ENCODE measurements at places on chromosomes 16 and 17.

GRCh38 chr16:17219991-17220390 is 250.8 kb downstream of the XYLT1 start:
- no peak for DNase-seq

GRCh38 chr17:78566947-78567346 is 10.2 kb downstream of the DNAH17 start:
- no peak for DNase-seq

DNA sequence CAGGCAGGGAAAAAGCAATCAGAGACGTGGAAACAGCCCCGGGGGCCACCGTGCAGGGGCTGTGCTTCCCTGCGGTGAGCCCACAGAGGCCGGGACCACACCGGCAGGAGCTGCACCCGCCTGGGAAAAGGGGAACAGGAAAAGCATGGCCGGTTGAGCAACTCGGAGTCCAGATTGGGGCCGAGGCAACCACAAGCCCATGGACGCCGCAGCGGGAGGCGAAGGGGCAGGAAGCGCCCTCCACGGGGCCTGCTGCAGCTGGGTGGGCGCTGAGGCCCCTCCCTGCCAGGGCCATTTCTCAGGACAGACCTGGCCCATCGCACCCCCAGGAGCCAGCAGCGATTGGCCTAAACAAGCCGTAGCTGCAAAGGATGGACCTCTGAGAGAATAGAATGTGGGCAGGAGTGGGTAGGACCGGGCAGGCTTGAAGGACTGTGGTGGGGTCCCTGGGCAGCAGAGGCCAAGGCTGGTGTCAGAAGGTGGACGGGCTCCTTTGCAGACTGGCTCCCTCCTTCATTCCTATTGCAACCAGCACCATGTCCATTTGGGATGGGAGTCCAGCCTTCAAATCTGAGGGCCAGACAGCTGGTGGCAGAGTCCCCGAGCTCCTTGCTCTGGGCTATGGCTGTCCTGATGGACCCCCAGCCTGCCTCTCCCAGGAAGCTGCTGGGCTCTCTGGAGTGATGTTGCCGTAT is 30.4 kb downstream of the COX4I1 start:
- no peak for DNase-seq

DNA sequence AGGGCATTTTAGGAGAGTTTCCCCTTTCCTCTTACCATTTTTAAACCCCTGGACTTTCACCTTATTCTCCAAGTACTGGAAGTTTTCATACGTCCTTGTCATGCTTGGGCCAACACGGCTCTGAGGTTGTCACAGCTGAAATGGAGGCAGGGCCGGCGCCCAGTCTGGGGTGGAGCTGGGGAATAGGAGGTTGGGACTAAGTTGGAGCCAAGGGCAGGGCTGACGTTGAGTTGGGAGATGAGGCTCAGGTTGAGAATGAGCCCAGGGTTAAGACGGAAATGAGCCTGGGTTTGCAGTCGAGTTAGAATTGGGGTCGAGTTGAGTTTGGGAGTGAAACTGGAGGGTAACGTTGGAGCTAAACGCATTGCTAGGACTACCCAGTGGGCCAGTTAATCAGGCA is 1.3 kb downstream of the CLEC10A start:
- no peak for DNase-seq

DNA sequence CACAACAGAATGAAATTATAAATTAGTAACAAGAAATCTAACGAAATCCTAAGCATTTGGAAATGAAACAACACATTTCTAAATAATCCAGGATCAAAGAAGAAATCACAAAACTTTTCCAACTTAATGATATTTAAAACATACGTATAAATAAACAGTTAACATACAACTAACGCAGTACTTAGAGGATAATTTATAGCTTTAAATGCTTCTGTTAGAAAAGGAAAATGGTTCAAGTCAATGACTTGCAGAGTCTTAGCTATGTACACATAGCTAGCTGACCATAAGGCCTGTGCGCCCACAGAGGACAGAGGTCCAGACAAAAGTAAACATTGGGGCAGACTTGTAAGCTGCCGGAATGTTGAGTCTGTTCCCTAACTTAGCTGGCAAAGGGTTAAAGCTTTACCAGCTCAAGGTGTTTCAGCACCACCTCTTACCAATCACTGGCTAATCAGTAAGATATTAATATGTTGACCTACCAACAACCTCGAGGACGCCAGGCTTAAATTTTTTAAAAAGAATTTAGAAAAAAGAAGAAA is 84.6 kb downstream of the PARN start:
- no peak for DNase-seq

GRCh38 chr17:78804777-78805176 is 22.7 kb upstream of the CYTH1 start:
- DNase-seq: no peak

- no peak for DNase-seq
Observed at GRCh38 chr17:29617481-29618271, 5.0 kb downstream of the CORO6 start.

GRCh38 chr16:88308441-88309173 is 74.2 kb upstream of the ZNF469 start:
- no peak for DNase-seq

DNA sequence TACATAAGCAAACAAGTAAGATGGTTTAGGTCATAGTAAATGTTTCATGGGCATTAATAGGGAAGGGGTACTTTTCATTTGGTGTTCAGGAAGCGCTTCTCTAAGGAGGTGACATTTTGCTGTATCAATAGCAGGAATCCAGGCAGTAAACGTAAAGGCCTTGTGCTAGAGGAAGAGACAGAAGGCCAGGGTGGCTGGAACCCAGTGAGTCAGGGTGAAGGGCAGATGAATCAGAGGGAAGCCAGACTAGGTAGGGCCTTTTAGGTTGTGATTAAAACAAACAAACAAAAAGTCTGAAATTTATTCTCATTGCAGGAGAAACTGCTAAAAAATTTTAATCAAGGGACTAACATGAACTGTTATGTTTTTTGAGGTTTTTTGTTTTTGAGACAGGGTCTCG is 6.5 kb downstream of the BMERB1 start:
- DNase-seq: no peak

- DNase-seq: no peak
Observed at GRCh38 chr16:52296076-52296475, 250.9 kb downstream of the TOX3 start.

DNA sequence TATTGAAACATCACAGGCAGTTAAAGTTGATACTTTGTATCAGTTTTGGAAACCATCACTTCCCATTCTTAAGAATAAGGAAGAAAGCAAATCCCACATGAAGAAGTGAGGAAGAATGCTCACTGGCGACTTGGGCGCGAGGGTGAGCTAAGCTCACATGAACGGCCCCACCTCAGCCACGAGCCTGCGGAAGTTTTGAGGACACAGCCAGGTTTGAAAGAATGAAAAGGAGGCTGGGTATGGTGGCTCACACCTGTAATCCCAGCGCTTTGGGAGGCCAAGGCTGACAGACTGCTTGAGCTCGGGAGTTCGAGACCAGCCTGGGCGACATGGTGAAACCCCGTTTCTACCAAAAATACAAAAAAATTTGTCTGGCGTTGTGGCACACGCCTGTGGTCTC is 110.3 kb upstream of the CHMP6 start:
- no peak for DNase-seq

DNA sequence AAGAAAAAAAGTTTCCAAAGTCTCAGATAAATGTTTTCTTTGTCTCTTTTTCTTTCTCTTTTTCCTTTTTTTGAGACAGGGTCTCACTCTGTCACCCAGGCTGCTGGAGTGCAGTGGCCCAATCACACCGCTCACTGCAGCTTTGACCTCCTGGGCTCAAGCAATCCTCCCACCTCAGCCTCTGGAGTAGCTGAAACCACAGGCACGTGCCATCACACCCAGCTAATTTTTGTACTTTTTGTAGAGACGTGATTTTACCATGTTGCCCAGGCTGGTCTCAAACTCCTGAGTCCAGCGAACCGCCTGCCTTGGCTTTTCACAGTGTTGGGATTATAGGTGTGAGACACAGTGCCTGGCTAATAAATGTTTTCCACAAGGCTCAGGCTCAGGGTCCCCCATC is 53.3 kb upstream of the KSR1 start:
- DNase-seq: no peak

GRCh38 chr17:46192439-46193150 is 634 bp downstream of the KANSL1 start:
- DNase-seq: no peak

GRCh38 chr17:7329997-7330637 is 982 bp upstream of the NEURL4 start:
- DNase-seq: no peak

GRCh38 chr16:77233799-77234519 is 34.8 kb downstream of the SYCE1L start:
- DNase-seq: no peak

DNA sequence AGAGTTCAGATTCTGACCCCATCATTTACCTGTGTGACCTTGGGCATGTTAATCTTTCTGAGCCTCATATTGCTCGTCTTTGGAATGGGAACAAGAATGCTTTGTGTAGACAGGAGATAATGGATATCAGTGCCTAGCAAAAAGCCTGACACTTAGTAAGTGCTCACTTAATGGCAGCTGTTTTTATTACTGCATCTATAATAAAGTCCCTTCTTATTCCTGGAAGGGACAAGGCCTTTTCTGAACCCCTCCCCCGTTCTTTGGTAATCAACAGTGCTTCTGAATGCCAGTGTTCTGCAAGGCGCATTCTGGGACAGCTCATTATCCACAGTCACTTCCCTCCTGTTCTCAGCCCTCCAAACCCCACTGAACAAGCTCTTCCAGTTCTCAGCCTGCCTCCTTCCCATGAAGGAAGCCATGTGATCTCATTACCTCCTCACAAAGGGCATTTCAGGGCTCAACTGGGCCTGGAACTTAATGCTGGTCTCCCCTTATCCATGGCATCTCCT is 25.1 kb upstream of the SUPT4H1 start:
- no peak for DNase-seq

DNA sequence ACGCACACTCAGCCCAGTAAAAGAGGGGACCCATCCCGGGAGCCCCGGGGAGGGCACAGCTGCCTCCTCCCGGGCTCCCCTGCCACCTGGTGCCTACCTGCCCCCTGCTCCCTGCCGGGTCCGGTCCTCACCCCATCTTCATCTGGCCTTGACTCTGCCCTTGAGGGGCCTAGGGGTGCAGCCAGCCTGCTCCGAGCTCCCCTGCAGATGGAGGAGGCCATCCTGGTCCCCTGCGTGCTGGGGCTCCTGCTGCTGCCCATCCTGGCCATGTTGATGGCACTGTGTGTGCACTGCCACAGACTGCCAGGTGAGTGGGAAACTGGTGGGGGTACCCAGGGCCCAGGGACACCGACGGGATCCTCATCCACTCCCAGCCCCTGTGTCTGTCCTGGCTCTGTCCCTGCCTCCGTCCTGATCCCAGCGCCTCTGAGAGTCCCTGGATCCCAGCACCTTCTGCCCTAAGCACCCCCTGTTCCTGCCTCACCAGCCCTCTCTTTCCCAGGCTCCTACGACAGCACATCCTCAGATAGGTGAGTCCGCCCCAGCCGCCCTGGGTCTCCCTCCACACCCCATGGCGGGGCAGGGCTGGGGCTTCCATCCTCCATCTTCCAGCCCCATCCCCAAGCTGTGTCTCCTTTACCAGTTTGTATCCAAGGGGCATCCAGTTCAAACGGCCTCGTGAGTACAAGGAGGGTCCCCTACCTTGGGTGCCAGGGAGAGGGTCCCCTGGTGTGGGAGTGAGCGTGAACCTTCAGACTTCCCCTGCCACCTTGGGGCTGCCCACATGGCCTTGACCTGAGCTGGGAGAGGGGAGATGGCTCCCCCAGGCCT is 574 bp downstream of the LAT start:
- no peak for DNase-seq

DNA sequence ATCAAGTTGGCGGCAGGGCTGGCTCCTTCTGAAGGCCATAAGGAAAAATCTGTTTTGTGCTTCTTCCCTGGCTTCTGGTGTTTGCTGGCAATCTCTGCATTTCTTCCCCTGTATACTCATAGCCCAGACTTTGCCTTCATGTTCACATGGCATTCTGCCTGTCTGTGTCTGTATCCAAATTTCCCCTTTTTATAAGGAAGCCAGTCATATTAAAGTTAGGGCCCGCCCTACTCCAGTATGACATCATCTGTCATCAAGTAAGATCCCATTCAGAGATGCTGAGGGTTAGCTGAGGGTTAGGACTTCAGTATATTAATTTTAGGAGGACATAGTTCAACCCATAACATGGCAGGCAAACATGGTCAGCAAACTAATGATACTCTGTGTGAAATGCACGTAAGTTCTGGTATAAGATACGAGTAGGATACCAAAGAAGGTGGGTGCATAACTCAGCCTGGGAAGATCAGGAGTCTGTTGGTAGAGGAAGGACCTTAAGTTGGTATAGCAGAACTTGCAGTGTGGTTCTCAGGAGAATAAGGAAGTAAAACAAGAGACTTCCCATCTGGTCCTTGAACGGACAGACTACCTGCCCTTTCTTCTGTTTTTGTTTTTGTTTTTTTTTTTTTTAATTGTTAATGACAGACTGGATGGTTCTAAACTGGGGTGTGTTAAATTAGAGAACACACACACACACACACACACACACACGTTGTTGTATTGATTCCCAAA is 13.9 kb downstream of the MAP2K6 start:
- no peak for DNase-seq

DNA sequence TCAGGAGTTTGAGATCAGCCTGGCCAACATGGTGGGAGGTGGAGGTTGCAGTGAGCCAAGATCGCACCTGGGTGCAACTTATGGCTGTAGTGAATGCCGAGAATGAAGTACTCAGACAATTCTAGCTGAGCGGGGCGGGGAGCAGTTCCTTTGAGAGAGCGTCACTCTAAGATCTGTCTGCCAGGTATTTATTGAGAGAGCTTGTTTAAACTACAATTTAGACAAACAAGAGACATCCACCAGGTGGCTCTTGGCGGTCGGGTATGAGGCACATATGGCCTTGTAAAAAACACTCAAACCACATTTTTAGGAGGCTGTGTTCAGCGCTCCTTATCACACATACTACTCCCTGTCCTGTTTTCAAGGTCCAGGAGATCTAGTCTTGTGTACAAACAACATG is 40.6 kb upstream of the CDH1 start:
- no peak for DNase-seq

GRCh38 chr17:15270628-15271381 is 5.7 kb upstream of the PMP22 start:
- no peak for DNase-seq

- DNase-seq: no peak
Observed at GRCh38 chr16:85296859-85297660, 184.8 kb upstream of the CIBAR2 start.

- no peak for DNase-seq
Observed at GRCh38 chr17:1001640-1002411, 4.9 kb downstream of the TIMM22 start.

GRCh38 chr16:85481206-85481605 is 131.9 kb upstream of the GSE1 start:
- DNase-seq: no peak

DNA sequence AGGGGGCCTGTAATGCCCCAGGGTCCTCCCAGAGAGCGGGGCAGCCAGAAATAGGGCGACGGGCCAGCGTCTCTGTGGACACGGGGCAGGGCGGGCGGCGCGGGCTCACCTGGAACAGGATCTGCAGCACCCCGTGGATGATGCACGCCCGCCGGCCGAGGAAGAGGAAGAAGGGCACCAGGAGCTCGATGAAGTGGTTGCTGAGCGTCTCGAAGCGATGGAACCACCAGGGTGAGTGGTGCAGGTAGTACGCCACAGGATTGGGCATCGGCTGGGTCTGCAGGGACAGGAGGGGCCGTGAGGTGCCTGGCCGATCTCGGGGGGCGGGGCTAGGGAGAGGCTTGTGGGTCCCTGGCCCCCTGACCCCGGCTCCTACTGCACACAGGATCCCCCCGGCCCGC is 78.9 kb upstream of the GNG13 start:
- DNase-seq: no peak

GRCh38 chr17:18119938-18120337 is 11.4 kb downstream of the MYO15A start:
- no peak for DNase-seq

GRCh38 chr17:10058921-10059683 is 139.3 kb downstream of the GAS7 start:
- DNase-seq: no peak

Data from cerebellar nuclear complex (tissue), 1 donor.